ENCODE measurements at places on chromosomes 1 and 21.
A peak's percentile ranks its signal among the peaks of the same experiment; 100 is the strongest.

DNA sequence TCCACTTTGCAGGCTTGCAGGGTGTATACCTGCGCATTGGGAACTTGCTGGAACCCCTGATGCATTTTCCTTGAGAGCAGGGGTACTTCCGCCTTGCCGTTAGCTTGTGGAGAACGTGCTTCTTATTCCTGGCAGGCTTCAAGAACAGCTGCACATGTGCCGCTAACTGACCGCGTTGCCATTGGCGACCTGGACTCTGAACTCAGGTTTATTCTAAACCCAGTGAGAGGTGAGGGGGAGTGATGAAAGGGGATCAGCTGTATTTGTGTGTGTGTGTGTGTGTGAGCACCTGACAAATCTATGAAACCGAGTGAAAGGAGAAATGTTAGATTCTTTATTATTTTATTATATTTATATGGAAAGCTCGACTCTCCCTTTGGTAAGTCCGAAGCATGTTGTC is 128.6 kb downstream of the HUNK start:
- DNase-seq: no peak

GRCh38 chr1:179155615-179156014 is 73.7 kb downstream of the TOR3A start:
- no peak for DNase-seq

DNA sequence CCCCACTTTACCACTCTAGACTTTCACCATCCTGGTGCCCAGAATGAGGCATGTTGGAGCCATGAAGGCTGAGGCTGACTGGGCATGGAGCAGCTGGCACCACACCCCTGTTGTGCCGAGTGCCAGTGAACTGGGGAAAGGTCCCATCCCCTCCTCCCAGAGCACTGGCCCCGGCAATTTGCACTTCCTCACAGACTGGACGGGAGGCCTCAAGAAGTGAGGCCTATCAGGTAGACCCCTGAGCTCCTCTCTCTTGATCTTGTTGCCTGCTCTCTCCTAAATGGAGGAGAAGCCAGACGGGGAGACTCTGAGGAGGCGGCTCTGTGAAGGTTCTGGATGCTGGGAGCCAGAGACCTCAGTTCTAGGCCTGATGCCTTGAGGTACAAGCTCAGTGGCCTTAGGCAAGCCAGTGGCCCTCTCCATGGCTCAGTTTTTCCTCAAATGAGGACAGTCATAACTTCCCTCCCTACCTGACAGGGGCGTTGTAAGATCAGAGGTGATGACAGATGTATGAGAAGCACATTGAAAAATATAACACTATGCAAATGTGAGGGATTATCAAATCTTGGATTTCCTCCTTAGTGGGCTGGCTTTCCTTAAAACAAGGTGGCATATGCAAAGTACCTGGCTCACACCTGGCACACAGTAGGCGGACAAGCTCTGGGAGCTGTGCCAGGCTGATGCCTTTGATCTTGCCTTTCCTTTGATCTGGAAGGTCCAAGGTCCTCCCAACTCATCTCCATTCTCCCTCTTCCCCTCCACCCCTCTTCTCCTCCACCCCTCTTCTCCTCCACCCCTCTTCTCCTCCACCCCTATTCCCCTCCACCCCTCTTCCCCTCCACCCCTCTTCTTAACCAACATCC is 6.7 kb downstream of the GRHL3 start:
- no peak for DNase-seq

DNA sequence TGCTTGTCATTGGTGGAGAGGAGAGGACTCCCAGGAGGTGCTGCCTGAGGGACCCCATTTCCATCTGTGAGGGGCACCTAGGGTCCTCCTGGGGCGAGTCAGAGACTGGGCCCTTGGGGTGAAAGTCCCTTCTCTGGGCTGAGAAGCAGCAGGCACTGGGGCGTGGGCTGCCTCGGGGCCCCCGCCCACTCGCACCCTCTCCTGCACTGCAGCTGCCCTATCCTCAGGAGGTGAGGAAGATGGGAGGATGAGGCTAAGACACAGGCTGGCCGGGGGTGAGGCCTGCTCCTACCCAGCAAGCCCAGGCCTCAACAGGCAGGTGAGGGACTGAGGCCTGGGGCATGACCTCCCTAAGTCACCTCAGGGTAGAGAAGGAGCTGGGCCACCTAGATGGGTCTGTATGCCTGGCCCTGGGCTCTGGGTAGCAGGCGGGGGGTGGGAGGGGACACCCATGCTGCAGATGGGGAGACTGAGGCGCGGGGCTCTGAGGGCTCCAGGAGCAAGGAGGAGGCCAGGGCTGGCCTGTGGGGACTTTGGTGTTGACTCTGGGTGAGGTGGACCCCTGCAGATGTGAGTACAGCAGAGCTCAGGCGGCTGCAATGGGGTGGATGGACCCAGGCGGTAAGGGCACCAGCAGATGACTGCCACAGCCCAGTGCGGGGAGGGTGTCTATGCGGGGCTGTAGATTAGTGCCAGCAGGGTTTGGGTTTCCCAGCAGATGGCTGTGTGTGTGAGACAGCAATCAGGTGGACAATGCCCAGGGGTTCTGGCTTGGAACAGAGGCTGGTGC is 10.4 kb upstream of the ZNF669 start:
- DNase-seq: no peak

DNA sequence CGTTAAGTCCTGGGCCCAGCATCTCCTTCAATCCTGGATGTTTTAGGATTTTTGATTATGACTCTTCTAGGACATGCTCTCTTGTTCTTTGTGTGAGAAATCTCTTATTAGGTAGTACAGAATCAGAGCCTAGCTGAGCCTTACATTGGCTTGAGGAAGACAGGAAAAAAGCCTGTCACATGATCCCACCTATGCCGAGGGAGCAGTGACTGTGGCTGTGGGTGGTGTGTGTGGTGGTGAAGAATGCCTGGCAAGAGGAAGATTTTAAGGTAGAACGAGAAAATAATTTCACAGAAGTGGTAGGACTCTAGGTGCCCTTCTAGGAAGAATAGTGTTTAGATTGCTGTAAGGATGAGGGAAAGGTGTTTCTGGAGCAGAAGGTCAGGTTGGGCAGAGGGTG is 449.5 kb upstream of the PROX1 start:
- no peak for DNase-seq

DNA sequence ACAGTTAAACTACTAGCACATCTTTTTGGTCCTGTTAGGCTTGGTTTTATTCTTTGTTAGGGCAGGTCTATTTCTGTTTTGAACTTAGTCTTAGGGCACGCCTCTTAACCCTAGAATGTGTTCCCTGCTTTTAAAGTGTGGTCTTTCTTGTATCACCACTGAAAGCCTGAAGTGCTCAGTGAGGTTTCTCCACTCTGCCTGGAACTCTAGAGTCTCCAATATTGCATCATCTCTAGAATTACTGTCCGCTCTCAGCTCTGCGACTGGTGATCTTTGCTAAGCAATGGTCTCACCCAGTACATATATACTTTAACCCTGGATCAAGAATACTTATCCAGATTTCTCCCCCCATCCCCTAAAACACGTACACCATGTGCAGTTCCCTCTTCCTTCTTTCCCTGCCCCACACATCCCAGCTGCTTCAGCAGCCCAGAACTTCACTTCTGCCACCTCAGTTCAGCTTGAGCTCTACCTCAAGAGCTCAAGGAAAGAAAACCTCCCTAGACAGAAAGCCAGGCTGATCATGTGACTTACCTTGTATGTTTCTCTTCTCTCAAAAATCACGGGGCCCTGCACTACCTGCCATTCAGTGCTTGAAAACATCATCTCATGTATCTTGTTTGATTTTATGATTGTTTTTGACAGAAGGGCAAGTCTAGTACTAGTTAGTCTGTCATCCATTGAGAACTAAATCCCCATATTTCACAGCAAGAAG is 59.9 kb downstream of the TENT5C start:
- no peak for DNase-seq

- DNase-seq: peak; percentile 46
Measured at GRCh38 chr1:86704972-86705664, 742 bp downstream of the SH3GLB1 start.

All from KG1 (cell line).